ENCODE measurements at places on chromosomes 4 and X.

DNA sequence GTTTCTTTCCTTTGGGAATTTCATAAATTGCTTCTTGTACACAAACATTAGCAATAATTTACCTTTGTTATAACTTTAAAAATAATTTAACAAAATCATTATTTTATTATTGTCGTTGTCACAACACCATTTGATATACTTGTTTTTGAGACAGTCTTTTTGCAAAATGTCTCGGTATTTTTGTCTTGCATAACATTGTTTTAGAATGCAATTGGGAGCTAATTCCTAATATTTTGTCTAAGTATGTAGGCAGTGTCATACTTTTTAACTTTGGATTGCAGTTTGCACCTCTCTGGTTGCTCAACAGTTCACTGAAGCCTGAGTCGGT lies 340 bp upstream of the CFAP299 start:
- no peak for DNase-seq

- DNase-seq: no peak
Measured at GRCh38 chrX:108165383-108166111, 74.0 kb downstream of the ATG4A start.

DNA sequence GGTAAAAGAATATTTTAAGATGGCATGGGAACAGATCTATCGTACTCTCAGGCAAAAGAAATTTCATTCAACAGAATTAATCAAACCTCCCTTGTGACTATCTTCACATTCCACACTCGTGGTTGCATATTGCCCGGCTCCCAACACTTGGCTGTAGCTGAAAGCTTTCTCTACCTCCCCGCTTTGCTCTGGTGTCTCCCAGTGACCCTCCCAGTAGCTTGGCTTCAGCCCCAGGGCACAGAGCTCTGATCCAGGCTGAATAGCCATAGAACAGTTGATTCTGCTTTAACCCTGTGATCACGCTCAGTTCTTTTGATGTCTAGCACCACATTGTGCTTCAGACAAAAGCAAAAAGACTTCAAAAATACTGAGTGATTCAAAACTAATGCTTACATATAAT lies 24.6 kb downstream of the SLC7A11 start:
- no peak for DNase-seq

- no peak for DNase-seq
Measured at GRCh38 chr4:71538528-71538927, 199.7 kb downstream of the SLC4A4 start.

GRCh38 chrX:13891377-13892140 lies 74.7 kb upstream of the GPM6B start:
- DNase-seq: no peak

GRCh38 chr4:41718907-41719306 lies 29.6 kb downstream of the PHOX2B start:
- DNase-seq: no peak

DNA sequence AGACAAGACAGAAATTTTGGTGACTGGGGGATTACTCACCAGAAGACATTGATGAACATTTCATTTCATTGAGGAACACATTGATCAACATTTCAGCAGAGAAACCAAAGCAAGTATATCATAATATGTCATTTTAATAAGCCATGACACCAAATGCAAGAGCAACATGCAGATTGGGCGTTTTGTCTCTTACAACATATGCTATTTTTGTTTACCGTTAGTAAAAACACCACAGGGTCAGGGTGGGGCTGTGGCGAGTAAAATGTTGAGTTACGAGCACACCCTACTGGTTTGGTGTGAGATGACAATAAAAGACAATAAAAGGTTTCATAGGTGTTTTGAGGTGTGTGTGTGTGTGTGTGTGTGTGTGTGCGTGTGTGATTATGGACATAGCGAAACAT lies 294.5 kb downstream of the PDGFC start:
- DNase-seq: no peak

DNA sequence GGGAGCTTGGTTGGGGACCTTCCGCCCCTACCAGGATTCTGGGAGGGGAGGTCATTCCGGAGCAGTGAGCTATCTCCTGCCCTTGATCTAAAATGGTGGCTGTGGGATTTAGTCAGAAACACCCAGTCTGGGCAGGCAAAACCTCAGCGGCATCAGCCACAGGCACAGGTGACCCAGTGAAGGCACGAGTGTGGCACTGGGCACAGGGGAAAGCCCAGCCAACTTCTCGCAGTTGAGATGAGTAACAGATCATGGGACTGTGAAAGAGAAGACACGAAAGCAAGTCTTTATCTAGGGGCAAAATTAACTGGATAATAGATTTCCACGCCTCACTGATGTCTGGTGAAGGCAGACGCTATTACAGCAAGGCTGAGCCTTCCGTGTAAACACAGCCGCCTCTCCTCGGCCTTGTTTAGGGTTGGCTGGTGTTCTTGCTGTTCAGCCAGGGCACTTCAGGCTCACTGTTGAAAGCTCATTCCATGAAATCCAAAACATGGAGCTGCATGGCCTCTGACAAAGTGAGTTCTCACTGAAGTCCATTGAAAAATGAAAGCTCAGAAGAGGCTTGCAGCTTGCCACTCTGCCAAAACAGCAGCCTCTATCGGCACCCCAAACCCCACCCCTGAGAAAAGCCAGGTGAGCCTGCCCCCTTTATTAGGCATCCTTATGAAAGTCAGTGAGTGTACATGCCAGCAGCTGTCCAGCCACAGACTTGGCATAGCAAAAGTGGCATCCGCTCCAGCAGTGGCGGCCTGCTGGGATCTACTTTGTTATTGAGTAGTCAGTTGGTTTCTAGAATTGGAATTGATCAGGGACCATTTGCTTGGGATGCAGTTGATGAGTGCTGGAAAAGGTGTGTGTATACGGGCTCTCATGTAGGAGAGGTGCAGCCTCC lies 102.3 kb upstream of the MTM1 start:
- DNase-seq: no peak

DNA sequence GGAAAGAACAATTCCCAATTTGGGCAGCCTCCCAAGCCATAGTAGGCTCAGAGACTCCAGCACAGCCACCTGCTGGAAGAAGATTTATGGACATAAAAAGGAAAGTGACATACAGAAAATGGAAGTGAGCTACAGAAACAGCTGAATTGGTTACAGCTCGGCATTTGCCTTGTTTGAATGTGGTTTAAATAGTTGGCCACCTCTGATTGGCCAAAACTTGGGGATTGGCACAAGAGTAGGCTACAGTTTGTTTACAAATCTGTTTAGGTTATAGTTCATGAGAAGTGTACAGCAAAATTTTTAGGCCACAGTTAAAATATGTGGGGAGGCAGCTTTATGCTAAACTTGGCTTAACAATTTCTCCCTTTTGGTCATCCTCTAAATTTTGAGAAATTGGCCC lies 150.4 kb downstream of the MAGEC1 start:
- no peak for DNase-seq

DNA sequence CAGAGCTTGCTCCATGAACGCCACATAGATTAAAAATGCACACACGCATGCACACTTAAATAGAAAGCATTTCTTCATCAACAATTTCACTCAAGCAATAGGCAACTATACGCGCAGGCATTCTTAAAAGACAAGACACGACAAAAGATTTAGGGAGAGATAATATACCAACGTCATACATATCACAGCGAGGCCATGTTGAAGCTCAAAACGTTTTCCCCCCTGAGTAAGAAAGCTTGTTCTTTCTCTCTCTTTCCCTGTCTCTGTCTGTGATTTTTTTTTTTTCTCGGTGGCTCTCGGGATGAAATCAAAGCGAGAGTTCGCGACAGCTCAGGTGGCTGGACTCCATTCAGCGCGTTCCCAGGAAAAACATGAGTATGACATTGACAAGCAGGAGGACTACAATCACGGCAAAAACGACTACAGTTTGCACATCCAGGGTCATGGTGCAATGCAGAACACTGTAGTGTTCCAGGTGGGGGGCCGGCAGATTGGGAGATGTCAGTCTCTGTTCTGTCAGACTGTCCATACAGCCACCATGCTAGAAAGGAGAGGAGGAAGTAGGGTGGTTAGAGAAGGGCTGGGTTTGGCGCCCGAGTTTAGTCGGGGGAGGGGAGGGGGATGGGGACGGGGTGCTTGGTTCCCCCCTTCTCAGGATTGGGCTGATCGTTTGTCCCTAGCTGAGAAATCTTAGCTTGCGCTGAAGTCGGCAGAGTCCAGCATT lies 30.7 kb downstream of the ARHGEF9 start:
- DNase-seq: peak; percentile 18

- no peak for DNase-seq
Measured at GRCh38 chr4:60452266-60452665, 747.9 kb upstream of the ADGRL3 start.

- no peak for DNase-seq
Measured at GRCh38 chr4:165191348-165191656, 16.1 kb upstream of the KLHL2 start.

DNA sequence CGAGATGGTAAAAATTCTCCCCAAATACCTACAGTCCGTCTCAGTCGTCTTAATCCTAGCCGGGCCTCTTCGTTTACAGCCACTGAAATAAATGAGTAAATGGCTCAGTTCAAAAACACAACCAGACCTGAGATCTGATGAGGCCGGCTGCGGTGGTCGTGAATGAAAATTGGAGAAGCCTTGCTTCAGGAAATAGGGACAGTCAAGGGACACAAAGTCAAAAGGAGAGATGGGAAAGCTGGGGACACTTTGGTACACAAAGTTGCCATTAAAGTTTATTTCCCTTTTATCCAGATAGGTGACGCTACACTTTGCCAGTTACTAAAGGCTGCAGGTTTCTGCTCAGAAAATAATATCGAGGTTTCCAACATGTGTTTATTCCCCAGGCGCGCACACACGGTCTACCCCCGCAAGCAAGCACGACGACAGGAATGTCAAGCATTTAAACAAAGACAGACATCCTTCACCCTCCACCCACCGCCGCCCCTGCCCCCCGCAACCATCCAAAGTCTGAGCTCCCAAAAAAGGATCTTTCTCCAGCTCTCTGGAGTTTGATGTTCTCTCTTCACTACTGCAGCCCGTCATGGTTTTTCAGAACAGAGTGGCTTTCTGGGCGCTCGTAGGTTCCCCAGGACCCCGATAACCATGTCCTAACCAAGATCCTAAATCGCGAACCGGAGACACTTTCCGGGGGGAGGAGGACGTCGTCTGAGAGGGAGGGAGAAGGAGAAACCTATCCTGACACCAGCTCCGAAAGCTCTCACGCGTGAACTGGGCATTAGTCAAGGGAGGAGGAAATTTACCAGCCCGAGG lies 1.3 kb upstream of the PCDH7 start:
- DNase-seq: no peak

DNA sequence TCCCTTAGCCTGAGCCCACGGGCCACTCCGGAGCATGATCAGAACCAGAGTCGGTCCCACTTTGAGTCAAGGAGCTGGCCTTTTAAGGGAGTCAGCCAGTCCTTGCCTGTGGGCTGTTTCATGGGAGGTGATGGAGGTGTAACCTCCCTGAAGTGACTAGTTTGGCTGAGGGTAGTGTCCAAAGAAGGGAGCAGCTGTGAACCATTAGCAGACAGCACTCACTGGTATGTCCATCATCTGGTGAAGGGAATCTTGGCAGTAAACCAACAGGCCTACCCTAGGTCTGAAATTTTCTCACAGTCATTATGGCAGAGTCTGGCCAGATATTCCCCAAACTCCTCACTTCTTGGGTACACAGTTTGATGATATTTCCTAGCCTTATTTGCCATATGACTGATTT lies 12.3 kb upstream of the REPS2 start:
- no peak for DNase-seq

GRCh38 chr4:114864060-114864459 lies 249.4 kb downstream of the NDST4 start:
- no peak for DNase-seq

- DNase-seq: no peak
Measured at GRCh38 chrX:73834219-73834618, 271.2 kb downstream of the CHIC1 start.

GRCh38 chr4:175346376-175346775 lies 428.2 kb downstream of the ADAM29 start:
- no peak for DNase-seq

GRCh38 chr4:183987987-183988392 lies 82.9 kb downstream of the STOX2 start:
- no peak for DNase-seq

DNA sequence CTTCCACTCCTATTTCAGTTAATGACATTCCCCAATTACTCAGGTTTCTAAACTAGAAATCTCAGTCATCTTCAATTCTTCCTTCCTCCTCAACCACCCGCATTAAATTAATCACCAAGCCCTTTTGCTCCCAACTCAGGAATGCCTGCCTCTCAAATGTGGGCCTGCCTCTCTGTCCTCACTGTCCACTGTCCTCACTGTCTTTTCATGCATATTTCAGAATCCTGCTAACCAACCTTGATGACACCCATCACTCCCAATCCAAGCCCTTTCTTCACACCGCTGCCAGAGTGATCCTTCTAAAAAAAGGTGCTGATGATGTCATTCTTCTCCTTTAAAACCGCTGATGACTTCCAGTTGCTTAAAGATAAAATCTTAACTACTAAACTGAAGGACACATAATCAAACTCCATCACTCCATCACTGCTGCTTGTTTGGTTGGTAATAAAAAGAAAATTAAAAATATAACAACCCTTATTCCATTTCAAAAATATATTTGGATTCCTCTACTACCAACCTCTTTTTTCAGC lies 5.1 kb upstream of the APBB2 start:
- DNase-seq: no peak

- DNase-seq: no peak
Measured at GRCh38 chr4:151468715-151469696, 60.0 kb downstream of the FHIP1A start.

DNA sequence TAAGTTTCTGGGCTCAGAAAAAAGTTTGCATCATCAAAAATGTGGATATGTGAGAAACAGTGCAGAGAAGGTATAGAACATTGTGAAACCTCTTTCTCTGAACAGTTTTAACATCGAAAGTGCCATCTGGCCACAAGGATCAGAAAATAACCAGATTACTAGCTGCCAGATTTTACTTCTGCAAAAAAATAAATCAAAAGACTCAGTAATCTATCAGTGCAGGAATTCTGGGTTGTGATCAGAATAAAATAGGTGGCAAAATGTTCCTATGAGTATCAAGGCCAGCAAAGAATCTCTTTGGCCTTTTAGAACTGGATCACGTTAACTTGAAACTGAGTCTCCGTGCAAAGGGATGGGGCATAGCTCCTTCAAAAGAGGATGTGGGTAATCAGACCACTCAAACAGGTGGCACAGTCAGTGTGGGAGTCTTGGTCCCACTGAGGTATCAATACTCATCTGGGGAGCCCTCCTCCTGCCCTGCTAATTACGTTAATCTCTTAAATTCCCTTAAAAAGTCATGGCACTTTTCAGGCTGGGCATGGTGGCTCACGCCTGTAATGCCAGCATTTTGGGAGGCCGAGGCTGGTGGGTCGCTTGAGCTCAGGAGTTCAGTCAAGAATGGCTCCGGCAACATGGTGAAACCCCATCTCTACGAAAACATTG lies 26.7 kb upstream of the RBM47 start:
- no peak for DNase-seq

GRCh38 chr4:116328261-116328860 lies 757.0 kb downstream of the TRAM1L1 start:
- DNase-seq: no peak

DNA sequence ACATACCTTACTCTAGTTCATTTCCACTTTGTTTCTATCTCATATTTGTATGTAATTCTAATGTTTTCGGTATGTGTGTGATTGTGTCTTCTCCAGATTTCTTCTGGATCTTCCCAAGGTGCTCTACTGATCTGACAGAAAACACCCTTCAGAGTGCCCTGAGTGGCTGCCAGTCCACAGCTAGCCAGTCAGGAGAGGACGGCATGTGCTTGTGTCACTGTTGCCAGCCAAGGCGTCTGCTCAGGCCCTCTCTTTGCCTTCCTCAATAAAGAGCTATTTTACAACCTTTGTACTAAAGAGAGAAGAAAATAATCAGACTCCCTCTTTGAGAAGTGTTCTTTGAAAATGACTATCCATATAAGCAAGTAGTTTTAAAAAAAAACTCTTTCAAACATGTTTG lies 29.0 kb downstream of the CD99L2 start:
- DNase-seq: no peak
